Fibroblast of lung (primary cell): ENCODE measurements at places on chromosomes 13 and 19. TPM values are rescaled to one million over a fixed set of nuclear protein-coding genes. Genes with fewer than 3 reads are reported as not detected.

APC2 gene
- total RNA-seq: 0.26 and 0.50 TPM in 2 replicates

SYNE4 gene
- under 0.01 and 0.17 TPM in 2 replicates for total RNA-seq

GIPR gene
- total RNA-seq: not detected in 2 replicates

ZNF491 gene
- 3.3 and 5.8 TPM in 2 replicates for total RNA-seq

NXNL1 gene
- not detected in 2 replicates for total RNA-seq

GZMM gene
- total RNA-seq: 0.17 TPM in 1 of 2 replicates, not detected in the other

LENG8 gene
- 20.8 and 32.4 TPM in 2 replicates for total RNA-seq

MBD3L3 gene
- not detected in 2 replicates for total RNA-seq

SELENOV gene
- not detected in 2 replicates for total RNA-seq

ZNF546 gene
- 10.5 and 15.7 TPM in 2 replicates for total RNA-seq

SIAH3 gene
- not detected in 2 replicates for total RNA-seq

CCDC194 gene
- total RNA-seq: not detected in 2 replicates

CYP4F8 gene
- total RNA-seq: not detected in 2 replicates

SYDE1 gene
- 17.5 and 21.0 TPM in 2 replicates for total RNA-seq

RFXAP gene
- total RNA-seq: 1.0 and 1.8 TPM in 2 replicates

ZNF229 gene
- 24.4 and 25.2 TPM in 2 replicates for total RNA-seq

ZFP82 gene
- total RNA-seq: 8.5 and 9.2 TPM in 2 replicates

GJA3 gene
- total RNA-seq: 0.26 and 0.33 TPM in 2 replicates

ZNF729 gene
- total RNA-seq: not detected in 2 replicates

ZNF284 gene
- total RNA-seq: 3.3 and 4.0 TPM in 2 replicates

FREM2 gene
- total RNA-seq: under 0.01 TPM in 1 of 2 replicates, not detected in the other

FARP1 gene
- total RNA-seq: 21.6 and 50.9 TPM in 2 replicates

PCSK4 gene
- 1.5 and 3.5 TPM in 2 replicates for total RNA-seq

ENOX1 gene
- total RNA-seq: 4.4 and 7.6 TPM in 2 replicates

ZNF112 gene
- total RNA-seq: 9.1 and 10.0 TPM in 2 replicates

ZNF555 gene
- 4.6 and 5.9 TPM in 2 replicates for total RNA-seq

ATP4B gene
- not detected in 2 replicates for total RNA-seq

MRPL34 gene
- total RNA-seq: 44.8 and 48.3 TPM in 2 replicates

RAB3D gene
- 15.4 and 20.0 TPM in 2 replicates for total RNA-seq

ZNF665 gene
- 5.4 and 6.3 TPM in 2 replicates for total RNA-seq

ZNF790 gene
- total RNA-seq: 9.1 and 9.2 TPM in 2 replicates

GARIN5A gene
- total RNA-seq: 0.51 and 0.66 TPM in 2 replicates

DLEU7 gene
- not detected in 2 replicates for total RNA-seq

KCNN1 gene
- total RNA-seq: under 0.01 TPM in 2 replicates

RDH8 gene
- not detected in 2 replicates for total RNA-seq

PTGER1 gene
- total RNA-seq: 9.7 and 18.7 TPM in 2 replicates

LMTK3 gene
- total RNA-seq: under 0.01 and 0.17 TPM in 2 replicates

IGFL3 gene
- not detected in 2 replicates for total RNA-seq

VSTM2B gene
- not detected in 2 replicates for total RNA-seq

RNF17 gene
- not detected in 2 replicates for total RNA-seq

ZNF90 gene
- total RNA-seq: 1.5 and 2.8 TPM in 2 replicates

ZNF497 gene
- total RNA-seq: 1.5 and 2.5 TPM in 2 replicates

RRAS gene
- 34.2 and 60.1 TPM in 2 replicates for total RNA-seq

DLL3 gene
- under 0.01 TPM in 2 replicates for total RNA-seq

CGB8 gene
- not detected in 2 replicates for total RNA-seq

F10 gene
- 20.3 and 41.5 TPM in 2 replicates for total RNA-seq

DHPS gene
- 56.5 and 60.4 TPM in 2 replicates for total RNA-seq

ZBTB7A gene
- 11.8 and 17.7 TPM in 2 replicates for total RNA-seq

SMAD9 gene
- 2.6 and 4.8 TPM in 2 replicates for total RNA-seq
